ENCODE measurements at places on chromosomes 5 and 9.
A peak's percentile ranks its signal among the peaks of the same experiment; 100 is the strongest.

DNA sequence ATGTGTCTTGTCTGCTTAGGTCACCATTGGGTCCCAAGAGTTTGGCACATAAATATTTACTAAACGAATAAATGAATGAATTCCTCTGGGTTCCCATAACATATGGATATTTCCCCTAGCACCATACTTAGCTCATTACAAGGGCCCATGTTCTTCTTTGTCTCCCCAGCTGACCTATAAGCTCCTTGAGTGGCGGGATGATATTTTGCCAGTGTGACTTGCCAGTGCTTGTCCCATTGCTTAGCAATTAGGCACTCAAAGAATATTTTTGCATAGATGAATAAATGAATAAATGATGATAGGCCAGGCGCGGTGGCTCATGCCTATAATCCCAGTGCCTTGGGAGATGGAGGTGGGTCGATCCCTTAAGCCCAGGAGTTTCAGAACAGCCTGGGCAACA, 16.9 kb upstream of the CTNNA1 start:
- no peak for DNase-seq

- DNase-seq, result no peak
These were observed 140.2 kb upstream of the TRIM32 start for GRCh38 chr9:116546711-116547581.

GRCh38 chr5:149775785-149776184, 45.7 kb downstream of the PPARGC1B start:
- no peak for DNase-seq

- no peak for DNase-seq
These were observed 150.2 kb downstream of the TRIM32 start for GRCh38 chr9:116837018-116837989.

- DNase-seq, result no peak
These were observed 9.7 kb upstream of the CTNNA1 start for GRCh38 chr5:138743484-138743883.

DNA sequence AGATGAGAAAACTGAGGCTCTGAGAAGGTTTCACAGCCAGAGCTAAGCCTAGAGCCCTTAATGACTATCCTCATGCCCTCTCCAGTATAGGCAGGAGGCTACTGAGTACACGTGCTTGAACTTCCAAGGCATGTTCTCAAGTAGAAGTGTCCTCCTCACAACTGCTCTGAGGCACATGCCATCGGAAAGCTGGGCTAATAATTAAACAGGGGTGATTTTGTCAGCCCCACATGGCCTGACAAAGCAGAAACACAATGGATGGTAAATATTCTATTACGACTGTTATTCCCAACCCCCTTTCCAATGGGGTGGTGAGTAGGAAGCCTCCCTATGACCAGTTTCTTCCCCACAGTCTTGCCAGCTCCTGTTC, 34.3 kb downstream of the KCNIP1 start:
- DNase-seq, result no peak

DNA sequence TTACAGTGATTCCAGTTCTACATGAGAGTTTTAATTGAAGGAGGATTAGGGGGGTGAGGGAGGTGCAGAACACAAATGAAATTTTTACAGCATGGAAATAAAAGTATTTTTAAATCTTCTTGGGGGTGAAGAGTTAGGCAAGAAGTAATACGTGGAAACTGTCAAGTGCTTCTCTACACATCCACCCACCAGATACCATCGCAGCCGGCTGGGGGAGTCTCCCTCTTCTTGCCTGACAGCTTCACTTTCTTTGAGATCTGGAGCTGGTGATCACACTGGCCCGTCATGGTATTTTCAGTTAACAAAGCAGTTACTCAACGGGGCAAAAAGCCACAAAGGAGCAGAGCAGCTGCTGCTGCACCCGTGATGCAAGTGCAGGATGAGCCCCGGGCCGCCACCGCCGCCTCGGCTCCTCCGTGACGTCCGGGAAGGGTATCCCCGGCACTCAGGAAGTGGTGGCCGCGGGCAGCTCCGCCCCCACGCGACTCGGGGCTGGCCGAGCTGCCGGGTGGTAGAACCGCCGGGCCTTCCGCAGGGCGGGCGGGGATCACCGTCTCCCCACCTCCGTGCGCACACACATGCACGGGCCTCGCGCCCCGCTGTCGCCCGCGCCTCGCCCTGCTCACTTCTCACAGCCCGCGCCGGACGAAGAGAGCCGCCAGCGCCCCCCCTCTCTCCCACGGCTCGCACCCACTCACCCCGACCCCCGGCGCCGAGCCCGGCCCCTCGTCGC, 2.4 kb upstream of the NR4A3 start:
- peak; percentile 76 for DNase-seq

DNA sequence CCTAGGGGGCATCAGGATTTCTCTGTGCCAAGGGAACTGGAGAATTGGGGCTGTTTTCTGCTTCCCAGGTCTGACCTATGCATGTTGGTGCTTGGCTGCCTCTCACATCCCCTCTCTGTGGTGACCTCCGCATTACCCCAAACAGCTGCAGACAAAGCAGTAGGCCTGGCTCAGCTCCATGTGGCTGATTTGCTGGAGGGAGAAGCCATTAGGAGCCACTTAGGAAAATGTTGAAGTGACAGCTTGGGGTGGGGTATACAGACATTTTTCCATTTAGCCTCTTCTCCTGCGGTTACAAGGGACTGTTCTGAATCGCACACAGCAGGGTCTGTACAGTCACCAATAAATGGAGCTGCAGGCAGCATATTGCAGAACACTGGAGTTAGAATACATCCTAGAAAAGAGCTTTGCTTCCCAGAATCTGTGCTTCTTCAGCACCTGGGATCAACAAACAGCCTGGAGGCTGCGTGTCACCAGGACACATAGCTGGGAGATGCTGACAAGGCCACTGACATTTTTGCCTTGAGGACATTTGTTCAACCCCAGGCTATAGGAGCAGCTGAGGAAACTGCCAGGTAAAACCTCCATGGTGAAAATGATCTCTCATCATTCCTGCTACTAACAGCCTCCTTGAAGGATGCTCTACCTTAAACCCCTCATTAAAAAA, 335.3 kb downstream of the DIRAS2 start:
- no peak for DNase-seq

DNA sequence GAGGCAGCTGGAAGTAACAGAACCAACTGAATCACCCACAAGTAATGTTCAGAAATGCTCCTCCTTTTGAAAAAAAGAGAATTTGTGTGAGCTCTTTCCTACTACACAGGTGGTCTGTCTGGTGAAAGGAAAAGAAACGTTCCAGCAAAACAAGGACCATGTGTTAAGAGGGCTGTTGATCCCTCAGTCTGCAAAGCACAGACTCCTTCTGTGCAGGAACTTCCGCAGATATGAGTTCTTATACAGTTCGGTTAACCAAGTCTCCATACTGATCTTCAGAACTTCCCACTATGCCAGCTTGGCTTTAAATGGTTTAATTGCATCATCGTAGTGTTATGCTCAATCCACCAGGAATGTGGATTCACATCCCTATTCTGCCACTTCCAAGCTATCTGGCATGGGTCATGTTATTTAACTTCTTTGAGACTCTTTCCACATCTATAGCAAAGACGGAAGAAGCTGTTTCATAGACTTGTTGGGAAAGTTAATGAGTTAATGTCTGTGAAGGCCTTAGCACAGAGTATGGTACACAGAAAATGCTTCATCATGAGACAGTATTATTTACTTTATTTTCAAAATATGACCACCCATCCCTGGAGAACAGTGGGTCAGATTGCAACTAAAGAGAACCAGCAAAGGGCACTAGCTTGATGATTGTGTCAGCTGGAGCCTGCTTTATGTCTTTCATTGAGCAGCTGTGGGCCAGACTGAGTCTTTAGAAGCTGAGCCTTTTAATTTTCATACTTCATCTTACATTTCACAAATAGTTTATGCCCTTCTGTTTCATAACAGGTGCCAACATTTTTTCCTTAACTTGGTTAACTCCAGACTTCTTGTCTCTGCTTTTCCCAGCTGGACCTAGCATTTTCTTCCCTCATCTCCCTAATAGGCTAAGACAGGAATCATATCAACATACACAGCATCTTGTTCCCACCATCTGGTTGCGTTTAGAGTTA, 89.9 kb downstream of the MAMDC2 start:
- no peak for DNase-seq

DNA sequence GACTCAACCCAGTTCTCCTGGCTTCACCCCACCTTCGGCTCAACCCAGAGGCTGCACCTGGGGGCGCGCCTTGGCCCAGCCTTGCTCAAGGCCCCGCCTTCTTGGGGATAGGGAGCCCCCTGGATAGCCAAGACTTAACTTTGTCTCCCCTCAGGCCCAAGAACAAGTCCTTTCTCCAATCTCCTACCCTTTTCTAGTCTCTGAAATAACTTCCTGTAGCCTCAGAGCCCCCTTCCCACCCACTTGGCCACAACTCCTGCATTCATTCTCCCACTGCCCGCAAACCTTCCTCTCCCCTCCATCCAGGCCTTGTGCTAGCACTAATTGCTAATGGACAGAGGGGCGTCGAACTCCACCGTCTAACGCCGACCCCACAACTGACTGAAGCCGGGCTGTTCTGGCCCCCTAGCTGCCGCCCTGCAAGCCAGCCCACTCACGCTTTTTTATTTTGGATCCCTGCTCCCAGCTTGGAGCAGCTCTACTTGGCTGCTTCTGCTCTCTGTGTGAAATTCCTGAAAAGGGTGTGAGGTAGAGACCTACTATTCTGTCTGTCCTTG, 579 bp upstream of the ASTN2 start:
- DNase-seq, result peak; percentile 33

- DNase-seq, result no peak
These were observed 30.2 kb upstream of the WWC1 start for GRCh38 chr5:168261227-168261571.

- no peak for DNase-seq
These were observed 5.5 kb upstream of the RNU6ATAC start for GRCh38 chr9:134169724-134170401.

- DNase-seq, result no peak
These were observed 13.4 kb downstream of the MAN2A1 start for GRCh38 chr5:109703166-109703565.

- no peak for DNase-seq
These were observed 67.1 kb upstream of the PPP2R2B start for GRCh38 chr5:146945617-146946084.

GRCh38 chr5:62284946-62285891, 20.8 kb upstream of the KIF2A start:
- no peak for DNase-seq

- no peak for DNase-seq
These were observed 375.1 kb downstream of the EBF1 start for GRCh38 chr5:158724521-158725188.

- DNase-seq, result no peak
These were observed 623.5 kb upstream of the NUDT12 start for GRCh38 chr5:104186100-104186499.

DNA sequence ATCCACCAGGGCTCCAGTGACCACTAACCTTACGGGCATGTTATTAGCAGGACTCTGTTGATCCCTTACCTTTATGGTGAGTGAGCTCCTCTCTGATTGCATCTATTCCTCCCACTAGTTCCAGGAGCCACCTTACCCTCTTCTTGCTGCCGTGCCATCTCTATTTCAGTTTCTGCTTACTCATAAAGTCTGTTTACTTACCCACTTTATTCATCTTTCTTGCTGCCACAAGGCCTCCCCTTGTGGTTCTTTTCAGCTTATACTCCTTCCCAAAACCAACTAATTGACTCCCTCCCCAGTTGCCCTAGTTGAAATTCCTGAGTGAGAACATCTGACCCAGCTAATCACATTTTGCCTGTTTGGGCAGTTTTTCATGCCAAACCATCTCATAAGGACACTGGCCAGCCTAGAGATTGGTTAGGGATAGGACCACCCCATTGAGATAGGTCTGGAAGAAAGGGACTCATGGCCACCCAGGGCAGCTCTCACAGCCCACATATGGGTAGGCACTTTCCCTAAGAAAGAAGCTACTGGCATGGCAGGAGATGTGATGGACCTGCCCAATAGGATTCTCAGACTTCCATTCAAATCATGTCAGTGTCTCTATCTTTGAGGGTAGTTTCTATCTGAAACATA, 412.7 kb downstream of the EFNA5 start:
- DNase-seq, result no peak
